ENCODE measurements at places on chromosomes 13 and 19.

GRCh38 chr13:112074139-112074865 is 7.4 kb downstream of the SOX1 start:
- DNase-seq, result no peak

GRCh38 chr19:35081201-35081600 is 34.4 kb upstream of the FXYD3 start:
- no peak for DNase-seq

DNA sequence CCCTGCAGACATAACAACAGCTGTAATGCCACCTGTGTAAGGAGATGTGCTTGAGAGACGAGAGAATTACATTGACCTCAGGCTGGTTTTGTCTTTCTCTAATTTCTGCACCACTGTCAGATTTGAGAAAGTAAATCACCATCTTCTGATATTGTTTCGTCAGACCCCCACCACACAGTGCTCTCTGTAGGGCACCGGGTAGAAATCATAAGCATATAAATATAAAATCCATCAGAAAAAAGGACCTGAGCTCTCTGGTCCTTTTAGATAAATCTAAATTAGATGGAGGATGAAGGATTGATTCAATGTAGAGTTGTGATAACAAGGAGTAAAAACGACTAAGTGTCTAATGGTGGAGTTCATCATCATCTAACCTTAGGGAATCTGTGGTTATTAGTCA is 1981.0 kb upstream of the PRR20A start:
- DNase-seq, result no peak

GRCh38 chr19:15180451-15181390 is 20.1 kb downstream of the NOTCH3 start:
- no peak for DNase-seq

All from stimulated activated CD4-positive, alpha-beta T cell treated with anti-CD3 and anti-CD28 coated beads, Interleukin-4, amount 100 ng/mL, for 4 hours (primary cell).